Testis (tissue), 5 donors: ENCODE measurements at places on chromosomes 13 and 19. TPM values are rescaled to one million over a fixed set of nuclear protein-coding genes. Genes with fewer than 3 reads are reported as not detected.

The TNFSF11 gene
- total RNA-seq, result 2.0 TPM

The THSD8 gene
- 3.0 TPM for total RNA-seq

The CRX gene
- total RNA-seq, result 0.12 TPM

The MAST1 gene
- 9.0 TPM for total RNA-seq

The ZNF296 gene
- 6.7 TPM for total RNA-seq

The ZNF700 gene
- 26.1 TPM for total RNA-seq

The ZNF98 gene
- 16.0 TPM for total RNA-seq

The ADAMTSL5 gene
- 10.7 TPM for total RNA-seq

The PSG7 gene
- total RNA-seq, result not detected

The LRRC25 gene
- total RNA-seq, result 4.0 TPM

The ATP1A3 gene
- total RNA-seq, result 60.8 TPM

The ARGLU1 gene
- total RNA-seq, result 148 TPM

The MIA gene
- 2.8 TPM for total RNA-seq

The PRX gene
- 4.9 TPM for total RNA-seq

The INSL3 gene
- 183 TPM for total RNA-seq

The SIGLEC5 gene
- total RNA-seq, result not detected

The CARM1 gene
- 79.5 TPM for total RNA-seq
